M059J (cell line): ENCODE measurements at places on chromosomes 5 and 9.

DNA sequence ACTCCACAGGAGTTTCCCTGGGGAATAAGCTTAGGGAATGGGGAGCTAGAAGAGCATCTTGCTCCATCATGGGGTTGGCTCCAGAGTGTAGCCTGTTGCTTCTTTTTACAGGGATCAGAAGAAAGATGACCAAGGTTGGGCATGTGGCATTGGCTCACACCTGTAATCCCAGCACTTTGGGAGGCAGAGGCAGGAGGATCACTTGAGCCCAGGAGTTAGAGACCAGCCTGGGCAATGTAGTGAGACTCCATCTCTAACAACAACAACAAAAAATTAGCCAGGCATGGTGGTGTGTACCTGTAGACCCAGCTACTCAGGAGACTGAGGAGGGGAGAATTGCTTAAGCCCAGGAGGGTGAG is 18.4 kb downstream of the NUDT2 start:
- DNase-seq, result no peak

- DNase-seq, result peak; percentile 18
These were observed 31.6 kb downstream of the DTWD2 start for GRCh38 chr5:118956727-118957126.

DNA sequence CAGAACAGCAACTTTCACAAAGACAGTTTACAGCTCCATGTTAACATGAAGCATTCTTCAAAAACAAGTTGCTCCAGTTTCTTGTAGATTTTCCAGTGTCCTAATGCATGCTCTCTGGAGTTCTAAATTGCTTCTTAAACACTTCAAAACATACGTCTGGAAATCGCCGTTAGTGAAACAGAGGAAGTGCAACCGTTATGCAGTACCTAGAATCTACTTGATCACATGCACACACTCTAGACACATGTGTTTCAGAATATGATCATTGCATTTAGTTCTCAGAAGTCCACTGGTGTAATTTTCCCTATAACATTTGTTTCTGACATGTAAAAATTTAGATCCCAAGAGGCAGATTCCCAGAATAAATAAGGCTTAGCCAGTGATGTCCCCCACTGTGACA is 41.1 kb upstream of the RUFY1 start:
- no peak for DNase-seq

GRCh38 chr5:120479066-120479465 is 15.0 kb downstream of the PRR16 start:
- peak; percentile 70 for DNase-seq

GRCh38 chr9:95478335-95478734 is 38.4 kb downstream of the PTCH1 start:
- no peak for DNase-seq

DNA sequence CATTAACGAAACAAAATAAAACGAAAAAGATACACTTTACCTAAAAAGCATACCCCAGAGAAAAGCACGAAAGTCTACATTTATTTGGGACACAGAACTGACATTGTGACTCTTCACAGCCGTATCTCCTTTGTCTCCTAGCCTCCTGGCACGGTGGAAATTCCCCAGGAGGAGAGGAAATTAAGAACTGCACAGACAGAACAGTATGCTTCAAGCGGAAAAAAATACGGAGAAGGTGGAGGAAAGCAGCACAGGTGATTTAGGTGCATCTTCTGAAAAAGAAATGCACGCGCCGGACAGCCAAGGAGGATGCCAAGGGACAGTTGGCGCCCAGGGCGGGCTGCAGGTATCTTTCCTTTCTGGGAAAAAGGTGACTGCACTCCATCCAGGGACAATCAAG is 32.0 kb downstream of the DDX31 start:
- no peak for DNase-seq

DNA sequence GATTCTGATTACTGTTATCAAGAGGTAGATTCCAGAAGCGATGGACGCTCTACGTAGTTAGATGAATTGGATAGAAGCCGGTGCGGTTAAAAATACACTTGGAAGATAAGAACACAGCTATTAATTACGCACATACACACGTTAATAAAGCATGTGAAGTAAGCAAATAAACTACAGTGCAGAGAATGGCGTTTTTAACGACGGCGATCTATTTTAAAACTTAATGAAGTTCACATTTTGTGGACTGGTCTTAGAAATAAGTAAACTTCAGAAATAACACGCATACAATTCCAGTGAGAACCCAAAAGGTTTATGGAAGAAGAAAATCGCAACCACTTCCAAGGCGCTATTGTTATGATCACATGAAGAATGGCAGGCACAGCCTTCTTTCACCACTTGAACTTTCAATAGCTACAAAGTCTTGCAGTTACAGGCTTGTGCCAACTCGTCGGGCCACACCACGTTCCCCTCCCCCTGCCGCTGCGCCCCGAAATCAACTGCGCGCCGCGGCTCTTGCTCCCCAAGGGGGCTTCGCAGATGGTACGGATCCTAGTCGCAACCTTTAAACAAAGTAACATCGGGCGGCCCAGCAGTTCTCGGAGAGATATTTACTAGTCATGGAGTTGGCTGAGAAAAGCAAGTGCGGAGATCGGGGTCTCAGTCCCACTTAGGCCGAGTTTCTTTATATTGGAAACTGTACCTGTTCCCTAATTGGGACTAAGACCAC is 866 bp upstream of the SEMA6A start:
- no peak for DNase-seq

DNA sequence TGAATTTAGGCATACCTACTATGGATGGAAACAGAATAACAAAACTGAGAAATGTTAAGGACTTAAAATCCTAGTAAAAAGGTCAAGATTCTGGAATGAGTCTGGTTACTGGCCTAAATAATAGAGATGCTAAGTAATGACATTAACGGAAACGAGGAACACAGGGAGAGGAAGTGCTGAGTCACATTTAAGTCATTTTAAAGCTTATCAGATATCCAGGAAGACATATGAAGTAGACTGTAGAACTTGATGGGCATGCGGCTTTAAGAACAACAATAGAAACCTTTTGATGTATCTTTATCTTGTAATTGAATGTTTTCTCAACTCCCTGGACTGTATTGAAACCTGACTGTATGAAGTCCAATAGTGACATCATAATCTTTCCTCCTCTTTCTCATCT is 1251.4 kb upstream of the CDH6 start:
- DNase-seq, result peak; percentile 6

DNA sequence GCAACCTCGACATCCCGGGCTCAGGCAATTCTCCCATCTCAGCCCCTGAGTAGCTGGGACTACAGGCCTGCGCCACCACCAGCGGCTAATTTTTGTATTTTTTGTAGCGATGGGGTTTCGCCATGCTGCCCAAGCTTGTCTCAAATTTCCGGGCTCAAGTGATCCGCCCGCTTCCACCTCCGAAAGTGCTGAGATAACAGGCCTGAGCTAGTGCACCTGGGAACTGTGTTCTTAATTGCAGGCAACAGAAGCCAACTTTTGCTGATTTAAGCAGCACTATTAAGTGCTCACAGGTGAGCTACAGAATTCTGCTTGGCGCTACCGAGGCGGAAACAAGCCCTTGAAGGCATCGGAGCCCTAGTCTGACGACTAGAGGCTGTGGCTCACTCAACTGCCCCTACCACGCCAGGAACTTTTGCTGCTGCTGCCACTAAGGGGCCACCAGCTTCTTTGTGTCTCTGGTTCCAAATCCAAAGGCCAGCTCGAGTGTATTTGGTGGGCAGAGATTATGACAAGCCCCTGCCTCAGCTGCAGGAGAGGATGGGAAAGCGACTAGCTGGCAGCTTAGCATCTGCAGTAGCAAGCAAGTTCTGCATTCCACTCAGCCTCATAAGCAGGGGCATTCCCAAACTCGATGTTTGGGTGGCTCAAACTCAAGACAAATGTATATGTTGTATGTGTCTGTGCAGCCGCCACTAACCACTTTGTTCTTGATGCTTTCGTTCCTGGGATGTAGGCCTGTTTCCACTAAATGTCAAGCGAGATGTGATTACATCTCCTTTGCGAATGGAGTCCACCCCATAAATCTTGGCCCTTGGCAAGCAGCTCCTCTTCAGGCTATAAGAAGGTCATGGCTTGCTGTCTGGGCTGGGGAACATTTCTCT is 10.6 kb upstream of the HMCN2 start:
- DNase-seq, result no peak

GRCh38 chr5:82817897-82818676 is 259.1 kb downstream of the TMEM167A start:
- DNase-seq, result no peak

GRCh38 chr9:72996114-72996513 is 43.3 kb upstream of the ALDH1A1 start:
- DNase-seq, result peak; percentile 40

DNA sequence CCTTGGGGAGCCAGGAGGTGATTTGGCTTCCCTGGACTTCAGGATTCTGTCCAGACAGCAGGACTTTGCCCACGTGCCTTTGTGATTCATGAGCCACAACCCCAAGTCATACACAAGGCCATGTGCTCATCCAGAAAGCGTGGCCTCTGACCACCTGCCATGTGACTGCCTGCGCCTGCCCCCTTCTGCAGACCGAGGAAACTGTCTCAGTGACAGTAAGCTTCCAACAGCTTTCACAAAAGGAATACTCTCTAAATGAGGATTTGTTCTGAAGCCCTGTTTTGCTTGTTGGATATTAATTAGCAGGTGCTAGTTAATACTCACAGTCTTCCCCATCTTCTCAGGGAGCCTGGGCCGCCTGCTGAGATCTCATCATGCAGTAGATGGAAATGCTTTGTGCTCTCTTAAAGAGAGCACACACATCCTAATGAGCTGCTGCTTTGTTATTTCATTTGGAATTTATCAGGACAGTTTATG is 36.9 kb upstream of the ANGPTL2 start:
- DNase-seq, result peak; percentile 94

DNA sequence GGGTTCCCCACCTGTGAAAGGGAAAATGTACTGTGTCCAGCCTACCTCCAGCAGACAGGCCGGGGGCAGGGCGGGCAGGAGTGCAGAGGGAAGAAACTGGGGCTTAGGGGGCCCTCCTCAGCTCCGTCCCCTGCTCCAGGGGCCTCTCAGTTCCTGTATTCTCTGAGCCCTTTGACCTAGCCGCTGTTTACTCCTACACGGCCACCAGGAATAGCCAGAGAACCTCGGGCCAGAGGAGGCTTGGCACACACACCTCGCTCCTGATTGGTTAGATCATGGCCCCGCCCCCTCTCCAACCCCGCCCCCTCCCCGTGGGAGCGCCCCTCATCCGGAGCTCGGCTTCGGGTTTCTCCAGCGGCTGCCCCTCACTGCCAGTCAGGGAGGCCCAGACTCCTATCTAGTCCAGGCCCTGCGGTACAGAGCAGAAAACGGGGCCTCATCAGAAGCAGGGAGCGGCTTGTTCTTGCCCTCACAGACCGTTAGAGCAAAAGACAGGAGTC is 2.2 kb downstream of the ST6GALNAC6 start:
- no peak for DNase-seq

- DNase-seq, result no peak
These were observed 14.4 kb downstream of the FAM200C start for GRCh38 chr5:160385496-160385895.
